Pancreas (tissue), 10 donors: ENCODE measurements at places on chromosomes 6 and 20. TPM values are rescaled to one million over a fixed set of nuclear protein-coding genes. Genes with fewer than 3 reads are reported as not detected.
A peak's percentile ranks its signal among the peaks of the same experiment; 100 is the strongest.

ZBP1 gene
- not detected for total RNA-seq

APCDD1L gene
- 0.28 TPM for total RNA-seq

HDGFL1 gene
- total RNA-seq: not detected

RFX6 gene
- 2.6 TPM for total RNA-seq

GRCh38 chr6:108874470-108875160 is 26.4 kb downstream of the ARMC2 start:
- DNase-seq: no peak

GRCh38 chr20:346640-347316 is at the start of gene NRSN2:
TSS of gene NRSN2 (plus strand) at chr20:347111. CDS start at chr20:349644, 2,533 bp downstream.
- peak; percentile 65 for DNase-seq

DNA sequence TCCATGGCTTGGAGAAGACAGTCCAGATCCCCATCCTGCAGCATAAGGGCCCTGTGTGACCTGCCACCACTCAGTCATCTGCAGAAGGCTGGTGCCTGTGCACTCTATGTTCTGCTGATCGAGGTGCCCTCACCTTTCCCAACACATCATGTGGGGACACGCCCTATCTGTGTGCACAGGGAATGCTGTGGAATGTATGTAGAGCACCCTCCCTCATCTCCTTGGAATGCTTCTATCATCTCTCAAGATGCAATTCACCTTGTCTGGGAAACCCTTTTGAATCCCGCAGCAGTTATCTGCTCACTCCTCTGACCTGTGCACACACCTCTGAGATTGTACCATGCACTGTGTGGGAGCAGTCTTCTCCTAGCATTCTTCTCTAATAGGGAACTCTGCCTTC is 207.2 kb upstream of the SSTR4 start:
- no peak for DNase-seq

- no peak for DNase-seq
These were observed 10.9 kb downstream of the IL20RA start for GRCh38 chr6:137033828-137034227.

- no peak for DNase-seq
These were observed 859.4 kb downstream of the MAFB start for GRCh38 chr20:39829661-39830060.

GRCh38 chr20:61570646-61571195 is 318.7 kb downstream of the CDH4 start:
- no peak for DNase-seq
